Effector memory CD8-positive, alpha-beta T cell (primary cell): ENCODE measurements at places on chromosomes 12 and 14.

GRCh38 chr12:123897221-123897620, 75.4 kb downstream of the CCDC92 start:
- no peak for DNase-seq
- H3K27ac ChIP-seq, result no peak overlapping the region
- H3K4me3 ChIP-seq, result no peak overlapping the region

DNA sequence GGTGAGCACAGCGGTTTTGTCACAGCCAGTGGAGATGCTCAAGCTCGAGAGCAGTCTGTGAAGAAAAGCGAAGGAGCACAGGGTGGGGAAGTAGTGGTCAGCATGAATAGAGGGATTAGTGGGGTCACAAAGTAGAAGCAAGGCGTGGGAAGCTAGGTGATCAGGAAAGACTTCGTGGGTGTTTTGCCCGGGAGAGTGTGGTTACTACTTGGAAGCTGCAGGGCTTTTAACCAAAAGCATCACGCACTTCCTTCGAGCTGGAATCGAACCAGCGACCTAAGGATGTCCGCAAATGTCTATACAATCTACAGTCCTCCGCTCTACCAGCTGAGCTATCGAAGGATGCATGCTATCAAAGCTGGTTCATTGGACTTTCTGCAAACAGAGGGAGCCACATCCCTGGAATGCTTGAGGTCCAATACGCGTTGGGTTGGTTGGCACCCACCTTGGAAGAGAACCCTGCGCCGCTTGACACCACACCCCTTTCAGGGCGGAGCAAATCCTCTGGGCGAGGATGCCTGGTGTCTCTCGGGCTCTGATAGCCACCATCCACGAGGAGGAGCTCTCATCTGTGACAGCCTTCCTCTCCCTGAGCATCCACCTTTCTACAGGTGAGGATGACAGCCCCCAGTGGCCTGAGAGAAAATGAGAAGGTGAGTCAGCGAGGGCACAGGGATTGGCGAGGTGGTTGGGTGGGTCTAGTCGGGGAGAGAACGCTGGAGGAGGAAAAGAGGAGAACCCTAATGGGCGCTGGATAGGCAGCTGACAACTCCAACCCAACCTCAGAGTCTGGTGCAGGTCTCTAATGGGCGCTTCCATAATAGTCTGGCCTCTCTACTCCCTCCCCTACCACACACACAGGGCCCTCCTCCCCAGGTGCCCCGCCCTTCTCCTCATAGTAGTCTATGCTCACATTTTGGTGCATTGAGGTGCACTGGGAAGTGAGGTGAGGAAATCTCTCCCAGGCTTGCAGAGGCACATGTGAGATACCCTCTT, 16.0 kb upstream of the OR6S1 start:
- no peak overlapping the region for H3K4me3 ChIP-seq
- H3K4me1 ChIP-seq, result peaks cover 32% of the 10 kb centered on the region
- H3K27me3 ChIP-seq, result peaks cover 82% of the 10 kb centered on the region

GRCh38 chr12:23446746-23447145, 502.7 kb downstream of the SOX5 start:
- H3K4me1 ChIP-seq, result no peaks in the 10 kb centered on the region
- H3K4me3 ChIP-seq, result no peak overlapping the region
- H3K36me3 ChIP-seq, result no peaks in the 10 kb centered on the region
- H3K27me3 ChIP-seq, result no peaks in the 10 kb centered on the region
- H3K27ac ChIP-seq, result no peak overlapping the region

- no peaks in the 10 kb centered on the region for H3K27me3 ChIP-seq
- H3K4me3 ChIP-seq, result no peak overlapping the region
- no peak overlapping the region for H3K27ac ChIP-seq
- no peaks in the 10 kb centered on the region for H3K4me1 ChIP-seq
- no peak for DNase-seq
These were observed 19.1 kb downstream of the RPAP3 start for GRCh38 chr12:47686645-47687240.

DNA sequence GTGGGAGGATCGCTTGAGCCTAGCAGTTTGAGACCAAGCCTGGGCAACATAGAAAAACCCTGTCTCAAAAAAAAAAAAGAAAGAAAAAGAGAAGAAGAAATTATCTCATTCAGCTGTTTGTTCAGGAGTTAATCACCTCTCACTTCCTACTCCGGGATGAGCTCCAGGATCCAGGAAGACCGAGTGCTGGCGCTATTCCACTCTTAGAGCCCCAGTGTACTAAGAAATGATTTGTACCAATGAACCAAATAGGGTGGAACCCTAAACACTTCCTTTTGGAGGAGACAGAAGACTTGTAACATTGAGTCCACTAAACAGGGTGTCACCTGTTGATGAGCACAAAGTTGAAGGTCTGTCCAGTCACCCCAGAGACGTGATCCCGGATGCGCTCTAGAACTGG, 3.6 kb downstream of the ALKBH2 start:
- no peak for DNase-seq
- H3K27me3 ChIP-seq, result no peaks in the 10 kb centered on the region
- H3K4me1 ChIP-seq, result peaks cover 22% of the 10 kb centered on the region

- H3K27ac ChIP-seq, result no peak overlapping the region
- no peak overlapping the region for H3K4me3 ChIP-seq
- no peaks in the 10 kb centered on the region for H3K36me3 ChIP-seq
- DNase-seq, result no peak
- no peaks in the 10 kb centered on the region for H3K27me3 ChIP-seq
These were observed 27.8 kb downstream of the SNRNP35 start for GRCh38 chr12:123485756-123486155.

GRCh38 chr12:76266797-76267196, 81.4 kb downstream of the BBS10 start:
- H3K36me3 ChIP-seq, result no peaks in the 10 kb centered on the region
- no peak for DNase-seq
- no peaks in the 10 kb centered on the region for H3K4me1 ChIP-seq

DNA sequence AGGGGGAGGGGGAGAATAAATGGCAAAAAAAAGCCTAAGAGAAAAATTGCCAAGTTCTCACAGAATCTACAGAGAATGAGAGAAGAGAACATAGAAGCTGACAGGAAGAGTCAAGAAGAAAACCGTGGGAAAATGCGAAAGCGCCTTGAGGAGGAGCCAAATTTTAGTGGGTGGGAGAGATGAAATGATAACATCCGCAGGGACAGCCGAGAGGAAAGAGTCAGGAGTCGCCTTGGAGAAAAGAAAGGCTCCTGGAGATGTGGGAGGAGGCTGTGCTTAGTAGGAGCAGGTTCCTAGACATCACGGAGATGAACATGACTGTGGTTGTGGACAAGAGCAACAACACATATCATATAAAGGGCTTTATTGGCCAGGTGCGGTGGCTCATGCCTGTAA, 49.4 kb downstream of the PHLDA1 start:
- no peaks in the 10 kb centered on the region for H3K27me3 ChIP-seq
- H3K36me3 ChIP-seq, result peaks cover 3% of the 10 kb centered on the region
- no peak overlapping the region for H3K27ac ChIP-seq
- peaks cover 43% of the 10 kb centered on the region for H3K4me1 ChIP-seq
- DNase-seq, result no peak
- no peak overlapping the region for H3K4me3 ChIP-seq

GRCh38 chr14:105214324-105214915, 33.3 kb upstream of the NUDT14 start:
- no peak for DNase-seq
- no peak overlapping the region for H3K4me3 ChIP-seq
- no peaks in the 10 kb centered on the region for H3K27me3 ChIP-seq
- H3K36me3 ChIP-seq, result peaks cover 17% of the 10 kb centered on the region
- peaks cover 2% of the 10 kb centered on the region for H3K4me1 ChIP-seq

GRCh38 chr14:55448141-55448614, 7.8 kb upstream of the TBPL2 start:
- no peak for DNase-seq
- H3K4me1 ChIP-seq, result no peaks in the 10 kb centered on the region
- H3K4me3 ChIP-seq, result no peak overlapping the region
- no peaks in the 10 kb centered on the region for H3K36me3 ChIP-seq

DNA sequence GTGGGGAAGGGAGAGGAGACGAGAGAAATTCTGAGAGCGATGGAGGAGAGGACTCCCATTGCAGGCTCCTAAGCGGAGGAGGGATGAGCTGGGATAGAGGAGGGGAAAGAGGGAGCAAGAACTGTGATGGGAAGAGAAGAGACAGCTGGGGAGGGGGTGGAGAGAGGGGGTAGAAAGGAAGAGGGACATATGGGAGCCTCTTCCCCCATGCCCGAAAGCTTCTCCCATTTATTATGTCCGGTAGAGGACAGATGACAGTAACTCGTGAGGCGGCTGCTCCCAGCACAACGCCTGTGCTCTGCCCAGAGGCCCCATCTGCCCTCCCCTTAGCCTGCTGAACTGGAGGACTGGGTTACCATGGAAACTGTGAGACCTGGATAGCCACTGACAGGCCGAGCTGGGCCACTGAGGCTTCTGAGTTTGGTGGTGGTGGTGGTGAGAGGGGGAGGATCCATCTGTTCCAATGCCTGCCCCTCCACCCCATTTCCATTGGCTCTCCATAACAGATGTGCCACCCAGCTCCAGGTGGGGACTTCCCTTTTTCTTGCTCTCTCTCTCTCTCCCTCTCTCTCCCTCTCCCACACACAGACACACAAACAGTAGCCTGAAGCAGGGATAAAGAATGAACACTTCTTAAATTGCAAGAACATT, 8.3 kb downstream of the CPNE6 start:
- H3K4me3 ChIP-seq, result no peak overlapping the region
- no peak for DNase-seq
- H3K4me1 ChIP-seq, result peaks cover 14% of the 10 kb centered on the region
- peaks cover 5% of the 10 kb centered on the region for H3K36me3 ChIP-seq

GRCh38 chr12:97767347-97767746, 304.7 kb downstream of the RMST start:
- DNase-seq, result no peak
- H3K27ac ChIP-seq, result no peak overlapping the region
- H3K4me1 ChIP-seq, result no peaks in the 10 kb centered on the region
- H3K36me3 ChIP-seq, result no peaks in the 10 kb centered on the region
- H3K27me3 ChIP-seq, result no peaks in the 10 kb centered on the region
- no peak overlapping the region for H3K4me3 ChIP-seq

DNA sequence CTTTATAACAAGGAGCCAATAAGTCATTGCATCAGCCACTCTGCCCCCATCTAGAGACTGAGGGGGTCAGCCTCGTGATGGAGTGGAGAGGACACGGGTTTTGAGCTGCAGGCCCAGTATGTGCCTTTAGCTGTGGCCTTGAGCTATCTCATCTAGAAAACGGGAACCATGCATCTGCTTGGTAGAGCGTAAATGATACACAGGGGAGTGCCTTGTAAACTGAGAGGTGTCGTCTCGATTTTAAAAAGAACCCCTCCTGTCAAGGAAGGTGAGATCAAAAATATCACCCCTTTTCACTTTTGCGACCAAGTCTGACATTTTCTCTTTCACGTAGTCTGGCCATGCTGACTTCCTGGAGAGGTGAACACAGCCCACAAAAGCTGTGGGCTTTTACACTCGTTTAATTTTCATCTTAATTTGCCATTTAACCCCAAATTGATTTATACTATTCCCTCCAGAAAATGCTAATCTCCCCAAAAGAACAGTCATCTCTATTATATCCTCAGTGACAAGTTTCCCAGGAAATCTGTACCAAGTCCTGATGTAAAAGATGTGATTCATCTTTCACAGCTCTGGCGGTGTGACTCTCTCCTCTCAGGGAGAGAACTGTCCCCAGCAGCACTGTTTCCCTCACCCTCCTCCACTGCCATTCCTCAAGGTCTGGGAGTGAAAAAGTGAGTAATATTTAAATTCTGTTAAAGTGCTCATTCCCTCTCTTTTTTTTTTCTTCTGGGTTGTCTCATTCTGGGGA, 30.6 kb downstream of the VCPKMT start:
- peaks cover 28% of the 10 kb centered on the region for H3K36me3 ChIP-seq
- no peaks in the 10 kb centered on the region for H3K27me3 ChIP-seq
- H3K4me3 ChIP-seq, result peak overlapping the region; percentile 65

GRCh38 chr14:66649498-66649897, 141.6 kb downstream of the GPHN start:
- no peak overlapping the region for H3K4me3 ChIP-seq
- no peak for DNase-seq
- H3K27me3 ChIP-seq, result no peaks in the 10 kb centered on the region
- H3K27ac ChIP-seq, result no peak overlapping the region
